NCI-H187 treated with DMSO at 0.1 percent for 48 hours (cell line): ENCODE measurements at places on chromosomes 13 and 19.
A peak's percentile ranks its signal among the peaks of the same experiment; 100 is the strongest.

GRCh38 chr13:45674908-45675307, 27.2 kb upstream of the CBY2 start:
- peak; percentile 15 for DNase-seq

DNA sequence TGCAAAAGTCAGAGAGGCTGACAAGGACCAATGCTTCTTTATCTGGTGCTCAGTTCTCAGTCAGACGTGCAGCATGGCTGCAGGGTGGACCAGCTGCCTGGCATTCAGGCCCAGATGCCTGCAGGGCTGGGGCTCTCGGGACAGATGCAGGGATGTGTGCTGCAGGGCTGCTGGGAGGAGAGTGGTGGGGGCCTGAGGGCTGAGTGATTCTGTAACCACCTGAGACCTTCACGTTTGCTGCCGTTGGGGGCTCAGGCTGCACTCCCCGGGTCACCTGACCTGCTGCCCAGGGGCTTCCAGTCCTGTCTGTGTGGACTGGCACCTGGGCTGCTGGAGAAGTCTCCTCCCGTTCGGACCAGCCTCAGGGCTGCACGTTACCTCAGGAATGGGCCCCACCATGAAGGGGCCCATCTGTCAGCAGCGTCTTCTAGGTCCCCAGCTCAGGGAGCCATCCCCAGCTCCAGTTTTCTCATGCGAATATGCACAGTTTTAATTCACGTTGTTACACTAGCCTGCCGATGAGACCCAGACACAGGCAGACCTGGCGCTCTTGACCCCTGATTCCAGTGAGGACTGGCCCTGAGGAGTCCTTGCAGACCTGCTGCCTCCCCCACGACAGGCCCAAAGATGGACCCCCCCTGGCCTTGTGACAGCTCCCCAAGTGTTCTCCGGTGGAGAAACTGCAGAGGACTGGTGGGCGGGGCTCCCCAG, 16.9 kb downstream of the KCTD15 start:
- DNase-seq = no peak

GRCh38 chr13:34340534-34340933, 522.6 kb downstream of the RFC3 start:
- DNase-seq = no peak

DNA sequence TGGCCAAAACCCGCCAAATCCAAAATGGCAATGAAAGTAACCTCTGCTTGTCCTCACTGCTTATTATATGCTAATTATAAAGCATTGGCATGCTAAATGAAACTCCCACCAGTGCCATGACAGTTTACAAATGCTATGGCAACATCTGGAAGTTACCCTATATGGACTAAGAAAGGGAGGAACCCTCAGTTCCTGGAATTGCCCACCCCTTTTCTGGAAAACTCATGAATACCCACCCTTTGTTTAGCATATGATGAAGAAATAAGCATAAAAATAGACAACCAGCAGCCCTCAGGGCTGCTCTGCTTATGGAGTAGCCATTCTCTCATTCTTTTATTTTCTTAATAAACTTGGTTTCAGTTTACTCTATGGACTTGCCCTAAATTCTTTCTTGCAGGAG, 269.8 kb downstream of the OLFM4 start:
- DNase-seq = no peak

- DNase-seq = no peak
Observed at GRCh38 chr13:113978741-113979481, 5.0 kb upstream of the C13orf46 start.

- no peak for DNase-seq
Observed at GRCh38 chr13:108708921-108709320, 79.5 kb downstream of the MYO16 start.

GRCh38 chr13:112643759-112644459, 45.9 kb upstream of the ATP11A start:
- no peak for DNase-seq

GRCh38 chr13:37870895-37871550, 1.5 kb upstream of the TRPC4 start:
- DNase-seq = no peak

GRCh38 chr13:34833562-34834182, 108.4 kb upstream of the NBEA start:
- DNase-seq = no peak

DNA sequence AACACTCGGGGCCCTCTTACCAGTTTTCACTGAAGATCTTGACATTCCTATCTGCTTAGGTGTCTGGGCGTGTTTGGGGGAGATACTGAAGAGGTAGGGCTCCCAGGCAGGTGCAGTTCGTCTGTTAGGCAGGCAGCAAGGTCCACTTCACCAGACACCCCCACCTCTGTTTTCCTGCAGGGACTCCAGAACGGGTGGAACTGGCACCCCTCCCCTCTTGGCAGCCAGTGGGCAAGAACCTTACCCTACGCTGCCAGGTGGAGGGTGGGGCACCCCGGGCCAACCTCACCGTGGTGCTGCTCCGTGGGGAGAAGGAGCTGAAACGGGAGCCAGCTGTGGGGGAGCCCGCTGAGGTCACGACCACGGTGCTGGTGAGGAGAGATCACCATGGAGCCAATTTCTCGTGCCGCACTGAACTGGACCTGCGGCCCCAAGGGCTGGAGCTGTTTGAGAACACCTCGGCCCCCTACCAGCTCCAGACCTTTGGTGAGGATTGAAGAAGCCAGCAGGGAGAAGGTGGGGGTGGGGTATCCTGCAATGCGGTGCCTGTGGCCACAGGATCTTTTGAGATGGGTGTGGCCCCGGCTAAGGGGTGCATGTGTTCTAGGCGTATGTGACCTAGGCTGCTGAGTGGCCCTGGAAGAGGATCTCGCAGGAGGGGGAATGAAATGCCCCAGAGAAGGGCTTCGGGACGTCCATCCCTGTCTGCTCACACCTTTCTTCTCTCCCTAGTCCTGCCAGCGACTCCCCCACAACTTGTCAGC, 3.3 kb upstream of the ICAM4 start:
- no peak for DNase-seq
